ENCODE measurements at places on chromosomes 4 and X.

DNA sequence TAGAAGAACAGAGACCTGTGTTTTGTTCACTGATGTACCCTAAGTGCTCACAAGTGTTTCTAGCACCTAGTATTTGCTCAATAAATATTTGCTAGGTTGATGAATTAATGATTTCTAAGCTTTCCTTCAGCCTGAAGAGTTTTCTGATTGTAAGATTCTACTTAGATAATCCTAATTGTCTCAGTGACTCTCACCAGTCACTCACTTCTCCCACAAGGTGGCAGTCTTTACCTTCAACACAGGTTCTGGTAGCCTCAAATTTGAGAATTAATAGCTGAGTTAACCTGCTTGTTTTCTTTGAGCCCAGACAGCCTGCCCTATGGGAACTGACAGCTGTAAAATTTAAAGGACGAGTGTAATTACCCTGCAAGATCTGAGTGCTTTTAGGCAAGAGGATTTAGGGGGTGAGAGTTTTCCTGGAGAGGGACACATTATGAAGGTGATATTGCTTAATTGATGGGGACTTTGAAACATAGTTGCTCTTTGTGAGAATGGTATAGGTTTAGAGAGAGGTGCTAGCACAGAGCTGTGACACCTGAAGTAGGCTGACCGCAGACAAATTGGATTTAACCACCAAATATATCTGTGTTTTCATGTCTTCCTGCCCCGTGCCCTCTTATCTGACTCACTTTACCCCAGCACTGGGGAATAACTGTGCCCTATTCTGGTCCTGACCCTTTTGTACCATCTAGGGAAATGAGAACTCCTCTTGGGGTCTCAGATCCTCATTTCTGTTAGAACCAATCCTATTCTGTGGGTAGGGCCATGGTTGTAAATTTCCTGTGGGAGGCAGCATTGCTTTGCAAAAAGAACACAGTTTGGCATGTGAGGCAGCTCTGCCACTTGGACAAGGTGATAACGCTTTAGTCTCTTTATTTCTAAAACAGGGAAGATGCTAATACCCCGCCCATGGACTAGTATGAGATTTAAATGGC lies 27.7 kb downstream of the CD38 start:
- H3K4me3 ChIP-seq, result no peak overlapping the region
- no peak for DNase-seq
- no peaks in the 10 kb centered on the region for H3K36me3 ChIP-seq
- no peaks in the 10 kb centered on the region for H3K27me3 ChIP-seq

- H3K27ac ChIP-seq, result no peak overlapping the region
- no peaks in the 10 kb centered on the region for H3K27me3 ChIP-seq
- DNase-seq, result no peak
- H3K4me3 ChIP-seq, result no peak overlapping the region
These were observed 49.3 kb upstream of the MAGED4B start for GRCh38 chrX:52118262-52118661.

GRCh38 chr4:89586318-89586717 lies 250.6 kb downstream of the SNCA start:
- no peaks in the 10 kb centered on the region for H3K36me3 ChIP-seq
- no peak for DNase-seq
- no peak overlapping the region for H3K4me3 ChIP-seq
- H3K27ac ChIP-seq, result no peak overlapping the region
- H3K27me3 ChIP-seq, result no peaks in the 10 kb centered on the region

- no peak overlapping the region for H3K27ac ChIP-seq
- H3K27me3 ChIP-seq, result no peaks in the 10 kb centered on the region
- H3K4me3 ChIP-seq, result no peak overlapping the region
- H3K36me3 ChIP-seq, result no peaks in the 10 kb centered on the region
These were observed 70.1 kb downstream of the TMEM47 start for GRCh38 chrX:34586936-34587335.

- H3K27ac ChIP-seq, result peak overlapping the region; percentile 69
- H3K36me3 ChIP-seq, result no peaks in the 10 kb centered on the region
- H3K4me3 ChIP-seq, result peak overlapping the region; percentile 6
- no peaks in the 10 kb centered on the region for H3K27me3 ChIP-seq
- peaks cover 35% of the 10 kb centered on the region for H3K4me1 ChIP-seq
These were observed 73.1 kb downstream of the PALLD start for GRCh38 chr4:168569931-168570276.

GRCh38 chr4:153651587-153651986 lies 32.5 kb upstream of the TLR2 start:
- no peaks in the 10 kb centered on the region for H3K27me3 ChIP-seq
- peak; percentile 50 for DNase-seq
- H3K36me3 ChIP-seq, result no peaks in the 10 kb centered on the region
- peak overlapping the region; percentile 75 for H3K27ac ChIP-seq
- no peak overlapping the region for H3K4me3 ChIP-seq
- H3K4me1 ChIP-seq, result peaks cover 18% of the 10 kb centered on the region

GRCh38 chr4:86302251-86302650 lies 57.6 kb downstream of the MAPK10 start:
- DNase-seq, result peak; percentile 44
- no peaks in the 10 kb centered on the region for H3K36me3 ChIP-seq
- H3K4me3 ChIP-seq, result no peak overlapping the region
- no peaks in the 10 kb centered on the region for H3K4me1 ChIP-seq

- no peaks in the 10 kb centered on the region for H3K36me3 ChIP-seq
- H3K27ac ChIP-seq, result no peak overlapping the region
- no peak overlapping the region for H3K4me3 ChIP-seq
- DNase-seq, result no peak
- H3K27me3 ChIP-seq, result no peaks in the 10 kb centered on the region
- H3K4me1 ChIP-seq, result no peaks in the 10 kb centered on the region
These were observed 644.0 kb downstream of the RPA4 start for GRCh38 chrX:97527725-97528124.

- no peak overlapping the region for H3K27ac ChIP-seq
- no peaks in the 10 kb centered on the region for H3K36me3 ChIP-seq
- H3K4me1 ChIP-seq, result peaks cover 12% of the 10 kb centered on the region
- H3K4me3 ChIP-seq, result no peak overlapping the region
These were observed 90.8 kb downstream of the GATB start for GRCh38 chr4:151669990-151670389.

DNA sequence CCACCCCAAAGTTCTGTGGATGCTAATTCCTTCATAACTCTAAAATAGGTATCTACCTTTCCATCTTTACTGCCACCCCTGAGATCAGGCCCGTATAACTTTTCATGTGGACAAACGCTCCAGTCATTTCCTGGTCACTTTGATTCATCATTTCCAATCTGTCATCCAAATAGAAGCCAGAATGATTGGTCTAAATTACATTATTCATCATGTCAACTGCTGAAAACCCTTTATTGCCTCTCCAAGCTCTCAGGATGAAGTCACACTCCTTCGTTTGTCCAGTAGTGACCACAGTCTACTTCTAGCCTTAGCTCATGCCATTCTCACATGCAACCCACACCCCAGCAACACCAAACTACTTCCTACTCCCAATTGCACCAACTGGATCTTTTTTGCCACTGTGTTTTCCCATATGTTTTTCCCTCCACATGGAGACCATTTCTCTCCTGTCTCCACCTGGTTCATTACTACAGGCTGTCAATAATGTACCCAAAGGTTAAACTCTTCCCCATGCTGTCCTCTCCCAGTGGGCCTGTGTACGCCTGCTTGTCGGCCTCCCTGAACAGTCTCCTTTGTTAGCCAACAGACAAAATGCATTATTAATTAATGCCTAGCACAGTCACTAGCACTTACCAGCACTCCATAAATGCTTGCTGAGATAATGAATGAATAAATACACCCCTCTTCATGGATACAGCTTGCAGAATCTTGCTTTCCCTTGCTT lies 382.6 kb upstream of the NOCT start:
- H3K36me3 ChIP-seq, result no peaks in the 10 kb centered on the region

- no peak within 1 kb of the TSS for H3K4me3 ChIP-seq
- H3K27me3 ChIP-seq, result no peaks in the 10 kb centered on the region
- no peak for DNase-seq
- no peak within 1 kb of the TSS for H3K27ac ChIP-seq
- H3K36me3 ChIP-seq, result no peaks in the 10 kb centered on the region
These were observed at the start of gene MAGEA11 for GRCh38 chrX:149711545-149712236. Gene MAGEA11, plus strand, starts transcription at chrX:149712060. Its CDS starts 1,100 bp downstream, at chrX:149713160.

DNA sequence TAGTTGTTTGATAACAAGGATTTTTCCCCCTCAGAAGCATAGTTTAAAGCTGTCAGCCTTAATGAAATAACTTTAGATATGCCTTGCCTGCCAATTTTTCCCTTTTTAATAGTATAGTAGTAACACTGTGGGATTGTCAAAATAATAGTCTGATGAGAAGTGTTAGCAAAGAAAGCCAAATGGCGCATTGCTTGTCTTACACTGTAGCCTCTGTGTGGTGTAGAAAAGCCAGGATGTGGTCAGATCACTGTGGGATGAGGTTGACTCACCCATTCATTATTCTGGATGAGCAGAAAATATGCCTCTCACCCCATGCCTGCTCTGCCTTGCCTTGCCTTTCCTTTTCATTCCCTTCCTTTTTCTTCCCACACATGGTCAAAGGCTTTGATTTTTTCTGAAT lies 257.8 kb upstream of the NRK start:
- no peak for DNase-seq
- H3K27ac ChIP-seq, result no peak overlapping the region
- no peaks in the 10 kb centered on the region for H3K4me1 ChIP-seq
- no peaks in the 10 kb centered on the region for H3K36me3 ChIP-seq
- no peaks in the 10 kb centered on the region for H3K27me3 ChIP-seq

- DNase-seq, result no peak
These were observed 114.3 kb upstream of the EMCN start for GRCh38 chr4:100632163-100632562.

- DNase-seq, result no peak
- H3K4me3 ChIP-seq, result no peak overlapping the region
- H3K4me1 ChIP-seq, result no peaks in the 10 kb centered on the region
- no peak overlapping the region for H3K27ac ChIP-seq
- no peaks in the 10 kb centered on the region for H3K36me3 ChIP-seq
These were observed 819.8 kb upstream of the PCDH7 start for GRCh38 chr4:29900336-29900735.

DNA sequence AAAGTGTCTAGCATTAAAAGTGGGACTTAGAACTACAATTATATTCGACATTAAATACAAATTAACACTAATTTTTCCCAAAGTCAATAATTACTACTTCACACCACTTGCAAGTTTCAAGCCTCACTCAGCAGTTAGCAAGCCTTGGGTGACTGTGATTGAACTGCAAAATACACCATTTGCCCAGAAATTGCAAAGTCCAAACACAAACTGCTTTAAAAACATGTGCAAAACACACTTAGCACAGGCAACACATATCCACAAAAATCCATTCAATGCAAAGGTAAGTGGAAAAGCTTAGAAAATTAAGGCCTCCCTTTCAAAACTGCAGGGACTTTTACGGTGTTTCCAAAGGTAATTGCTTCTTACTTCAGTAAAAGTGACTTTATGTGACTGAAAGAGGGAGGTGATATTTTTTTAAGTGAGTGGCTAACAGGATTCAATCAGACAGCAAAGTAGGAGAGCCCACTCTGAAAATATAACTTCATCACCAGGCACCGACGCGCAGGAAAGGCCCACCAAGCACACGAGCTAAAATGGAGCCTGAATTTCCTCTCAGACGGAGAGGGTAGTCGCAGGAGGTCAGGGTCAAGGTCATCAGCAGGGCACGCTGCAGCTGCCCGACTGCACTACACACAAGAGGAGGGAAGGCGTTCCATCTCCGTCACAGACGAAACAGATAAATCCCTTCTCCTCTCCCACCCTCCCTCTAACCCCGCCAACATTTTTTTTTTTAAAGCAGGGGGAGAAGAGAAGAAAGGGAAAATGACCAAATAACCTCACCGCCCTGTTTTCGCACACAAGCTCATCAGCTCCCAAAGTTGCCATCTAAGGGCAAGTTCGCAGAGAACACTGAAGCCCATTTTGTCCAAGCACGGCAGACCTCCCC lies 3.1 kb downstream of the ZNF827 start:
- H3K27ac ChIP-seq, result peak overlapping the region; percentile 84
- H3K4me3 ChIP-seq, result peak overlapping the region; percentile 85
- H3K27me3 ChIP-seq, result no peaks in the 10 kb centered on the region

GRCh38 chr4:27568236-27568951 lies 707.8 kb downstream of the STIM2 start:
- no peaks in the 10 kb centered on the region for H3K4me1 ChIP-seq
- no peaks in the 10 kb centered on the region for H3K27me3 ChIP-seq
- H3K36me3 ChIP-seq, result no peaks in the 10 kb centered on the region
- H3K27ac ChIP-seq, result no peak overlapping the region
- no peak for DNase-seq
- no peak overlapping the region for H3K4me3 ChIP-seq
